Activated gamma-delta T cell treated with Interleukin-2 at 50 U/mL for 16 hours (primary cell): ENCODE measurements at places on chromosomes 7 and 10.

DNA sequence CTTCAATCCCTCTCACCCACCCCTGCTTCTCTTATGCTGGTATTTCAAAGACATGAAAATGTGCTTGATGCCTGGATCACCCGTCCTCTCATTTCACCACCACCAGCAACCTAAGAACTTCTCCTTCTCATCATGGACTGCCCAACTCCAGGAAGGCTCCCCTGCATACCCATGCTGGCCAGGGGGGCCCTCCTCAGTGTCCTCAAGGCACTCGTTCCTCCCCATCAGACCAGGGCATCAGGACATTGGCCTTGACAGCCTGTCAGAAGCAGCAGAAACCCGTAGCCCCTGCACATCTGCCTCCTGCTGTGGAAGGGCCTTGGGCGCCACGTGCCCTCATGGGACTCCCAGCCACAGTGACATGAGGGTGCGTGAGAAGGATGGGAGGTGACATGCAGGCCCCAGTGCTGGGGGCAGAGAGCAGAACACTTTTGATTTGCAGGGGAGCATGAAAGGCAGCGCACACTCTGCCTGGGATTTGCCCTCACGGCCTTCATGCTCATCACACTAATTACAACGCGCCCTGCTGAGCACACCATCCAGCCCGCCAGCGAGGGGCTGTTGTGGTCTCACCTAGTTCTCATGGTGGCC, 1.9 kb upstream of the HSPA12A start:
- no peak for DNase-seq

DNA sequence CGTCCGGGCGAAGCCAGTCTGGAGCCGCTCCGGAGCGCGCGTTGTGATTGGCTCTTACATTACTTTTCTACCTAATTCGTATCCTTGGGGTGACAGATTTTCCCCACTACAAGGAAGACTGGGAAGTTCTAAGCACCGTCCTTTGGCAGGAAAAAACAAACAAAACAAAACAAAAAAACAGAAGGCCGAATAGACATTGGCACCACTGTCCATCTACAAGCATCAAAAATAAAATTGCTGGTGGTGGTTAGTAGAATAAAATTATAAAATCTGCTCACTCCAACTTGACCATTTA, 651 bp upstream of the SKAP2 start:
- DNase-seq = no peak

GRCh38 chr10:68628576-68629127, 68.5 kb downstream of the TET1 start:
- DNase-seq = peak; percentile 14

DNA sequence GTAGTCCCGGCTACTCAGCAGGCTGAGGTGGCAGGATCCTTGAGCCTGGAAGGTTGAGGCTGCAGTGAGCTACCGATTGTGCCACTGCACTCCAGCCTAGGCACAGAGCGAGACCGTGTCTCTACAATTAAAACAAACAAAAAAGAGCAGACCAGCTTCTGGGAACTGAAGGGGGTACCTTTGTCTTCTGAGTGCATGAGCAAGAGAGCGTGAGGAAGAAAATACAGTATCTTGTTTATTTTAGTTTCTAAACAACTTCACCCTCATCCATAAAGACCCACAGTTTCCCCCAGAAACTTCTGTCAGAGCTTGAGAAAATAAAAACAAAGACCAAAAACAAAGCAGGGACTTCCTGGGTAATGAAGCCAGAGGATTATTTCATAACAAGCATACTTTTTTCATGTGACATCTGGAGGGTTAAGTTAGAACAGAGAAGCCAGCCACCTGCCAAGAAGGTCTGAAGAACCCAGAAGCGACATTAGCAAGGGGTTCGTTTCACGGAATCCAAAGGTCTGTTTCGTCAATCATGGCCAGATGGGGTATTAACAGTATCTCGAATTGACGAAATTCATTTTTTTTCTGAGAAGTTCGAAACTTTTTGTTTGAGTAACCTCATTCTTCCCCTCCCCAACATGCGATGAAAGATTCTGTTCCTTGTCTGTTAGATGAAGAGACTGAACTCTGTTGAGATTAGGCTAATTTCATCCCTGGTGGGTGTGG, 10.2 kb upstream of the IL2RA start:
- no peak for DNase-seq

- no peak for DNase-seq
These were observed 118.9 kb upstream of the NRP1 start for GRCh38 chr10:33453081-33454025.

GRCh38 chr7:2517026-2517425, 2.5 kb upstream of the LFNG start:
- DNase-seq = no peak

DNA sequence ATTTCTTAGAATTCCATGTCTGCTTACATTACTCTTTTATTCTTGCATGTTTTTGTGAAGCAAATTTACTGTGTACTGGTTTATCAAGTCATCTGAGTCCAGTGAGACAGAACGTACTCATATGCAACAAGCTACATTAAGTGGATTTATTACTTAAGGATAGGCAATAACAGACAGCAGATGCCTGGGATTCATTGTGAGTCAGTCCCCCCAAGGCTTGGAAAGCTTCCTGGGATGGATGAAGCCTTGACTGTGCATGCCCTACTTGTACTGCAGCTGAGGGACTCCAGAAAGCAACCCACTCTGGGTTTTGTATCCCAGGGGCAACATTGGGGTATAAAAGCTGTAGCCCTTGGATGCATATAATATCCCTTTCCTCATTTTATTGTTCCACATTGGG, 113.4 kb upstream of the RAB18 start:
- no peak for DNase-seq

GRCh38 chr10:19479854-19480253, 336.4 kb upstream of the PLXDC2 start:
- no peak for DNase-seq

- DNase-seq = no peak
These were observed 154.6 kb upstream of the TARP start for GRCh38 chr7:38428041-38428440.

DNA sequence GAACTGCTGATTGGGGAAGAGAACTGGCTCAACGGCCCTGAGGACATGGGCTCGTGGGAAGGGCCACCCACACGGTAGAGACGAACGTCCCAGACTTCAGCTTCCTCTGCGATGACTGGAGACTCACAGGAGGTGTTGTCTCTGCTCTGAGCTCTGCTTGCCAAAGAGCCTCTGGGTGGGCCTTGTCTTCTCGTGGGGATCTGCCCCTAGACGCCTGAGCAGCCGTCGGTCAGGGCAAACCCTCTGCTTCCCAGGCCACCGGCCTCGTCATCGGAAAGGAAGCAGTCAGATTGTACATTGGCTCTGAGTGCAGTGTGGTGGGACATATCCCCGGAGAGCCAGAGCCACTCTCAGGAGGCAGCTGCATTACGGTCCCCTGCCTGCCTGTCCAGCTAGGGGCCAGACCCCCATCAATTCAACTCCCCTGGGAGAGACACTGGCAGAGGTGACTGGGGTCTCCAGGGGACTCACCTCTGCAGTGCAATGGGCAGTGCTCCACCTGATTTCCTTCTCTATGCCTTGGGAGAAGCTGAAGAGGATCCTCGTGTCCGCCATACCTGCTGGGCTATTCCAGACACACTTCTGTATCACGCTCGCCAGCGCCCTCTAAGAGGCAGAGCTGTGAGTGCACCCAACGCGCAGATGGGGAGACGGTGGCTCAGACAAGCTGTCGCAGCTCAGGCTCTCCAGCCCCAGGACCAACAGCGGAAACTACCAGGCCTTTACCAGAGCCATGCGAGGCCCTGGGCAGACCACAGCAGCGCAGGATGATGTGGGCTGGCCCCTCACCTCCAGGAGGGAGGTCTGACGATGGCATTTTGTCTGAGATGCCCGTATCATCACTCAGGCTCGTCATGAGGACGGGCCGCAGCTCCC, 227.4 kb downstream of the TCERG1L start:
- DNase-seq = no peak

GRCh38 chr7:2143981-2144595, 88.7 kb downstream of the MAD1L1 start:
- DNase-seq = no peak

DNA sequence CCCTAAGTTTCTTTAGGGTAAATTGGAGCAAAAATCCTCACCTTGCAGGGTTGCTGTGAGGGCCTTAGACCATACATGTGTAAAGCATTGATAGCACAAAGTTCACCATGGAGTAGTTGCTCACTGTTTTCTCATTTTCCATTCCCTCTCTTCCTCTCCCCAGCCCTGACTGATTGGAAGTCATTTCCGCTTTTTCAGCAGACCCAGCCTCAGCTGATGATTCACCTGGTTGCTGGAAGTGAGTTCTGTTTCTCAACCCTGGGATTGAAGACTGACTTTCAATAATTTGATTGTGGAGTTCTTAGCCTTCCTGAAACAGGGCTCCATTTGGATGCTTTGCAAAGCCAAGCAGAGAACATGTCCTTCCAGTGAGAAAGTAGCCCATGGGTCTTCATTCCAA, 107.0 kb downstream of the PLXNA4 start:
- DNase-seq = no peak

GRCh38 chr7:70640266-70640833, 491.6 kb upstream of the GALNT17 start:
- DNase-seq = no peak

DNA sequence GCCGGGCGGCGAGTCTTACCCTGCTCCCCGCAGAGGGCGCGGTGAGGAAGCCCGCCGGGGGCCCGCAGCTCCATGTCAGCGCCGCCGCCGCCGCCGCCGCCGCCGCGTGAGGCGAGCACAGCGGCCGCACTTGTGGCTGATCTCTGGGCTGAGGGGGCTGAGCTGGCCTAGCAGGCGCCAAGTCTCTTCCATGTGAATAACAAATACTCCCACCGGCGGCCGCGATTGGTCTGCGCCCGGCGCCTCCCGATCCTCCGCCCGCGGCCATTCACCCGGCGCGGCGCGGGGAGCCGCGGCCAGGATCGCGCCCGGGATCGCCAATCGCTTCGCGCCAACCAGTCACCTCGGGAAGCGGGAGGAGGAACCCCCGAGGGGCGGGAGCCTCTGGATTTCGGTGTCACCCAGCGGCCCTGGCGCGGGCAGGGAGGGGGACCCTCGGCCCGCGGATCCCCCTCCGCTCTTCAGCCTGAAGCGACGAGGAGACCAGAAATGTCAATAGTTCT, at the start of gene GRM8:
GRM8 (minus strand) TSS at position 164 of the 503 bp plus-strand sequence.
- peak; percentile 4 for DNase-seq

- DNase-seq = no peak
These were observed 27.4 kb upstream of the GDI2 start for GRCh38 chr10:5840314-5841307.

DNA sequence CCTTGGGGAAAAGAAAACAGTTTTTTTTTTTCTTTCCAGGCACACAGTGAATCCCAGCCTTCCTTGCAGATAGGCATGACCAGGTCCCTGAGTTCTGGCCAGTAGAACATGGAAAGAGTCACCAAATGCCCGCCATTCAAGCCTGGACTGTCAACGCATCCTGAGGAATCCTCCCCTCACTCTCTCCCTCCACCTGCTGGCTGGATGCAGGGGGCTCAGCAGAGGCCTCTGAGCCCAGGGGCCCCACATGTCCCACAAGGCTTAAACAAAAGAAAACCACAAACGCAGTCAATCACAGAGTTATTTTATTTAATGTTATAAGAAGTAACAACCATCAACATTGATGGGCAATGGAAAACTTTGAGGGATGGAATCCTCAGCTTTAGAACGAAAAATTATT, 93.1 kb downstream of the JCAD start:
- no peak for DNase-seq

DNA sequence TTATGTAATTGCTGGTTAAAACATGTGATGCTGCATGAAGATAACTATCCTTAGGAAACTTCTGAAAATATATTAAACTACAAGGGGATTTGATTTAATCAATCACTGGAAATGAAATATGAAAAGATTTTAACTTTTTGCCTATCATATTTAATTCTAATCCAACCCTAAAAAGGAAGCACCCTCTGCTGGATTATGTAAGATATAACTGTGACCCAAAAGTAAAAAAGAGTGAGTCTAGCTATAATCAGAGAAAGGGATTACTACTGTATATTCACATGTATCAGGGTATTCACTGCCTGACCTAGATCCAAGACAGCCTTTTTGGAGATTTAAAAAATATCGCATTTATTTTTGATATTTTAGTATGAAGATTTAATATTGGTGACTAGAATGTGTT, 295.5 kb downstream of the MDFIC start:
- DNase-seq = no peak

DNA sequence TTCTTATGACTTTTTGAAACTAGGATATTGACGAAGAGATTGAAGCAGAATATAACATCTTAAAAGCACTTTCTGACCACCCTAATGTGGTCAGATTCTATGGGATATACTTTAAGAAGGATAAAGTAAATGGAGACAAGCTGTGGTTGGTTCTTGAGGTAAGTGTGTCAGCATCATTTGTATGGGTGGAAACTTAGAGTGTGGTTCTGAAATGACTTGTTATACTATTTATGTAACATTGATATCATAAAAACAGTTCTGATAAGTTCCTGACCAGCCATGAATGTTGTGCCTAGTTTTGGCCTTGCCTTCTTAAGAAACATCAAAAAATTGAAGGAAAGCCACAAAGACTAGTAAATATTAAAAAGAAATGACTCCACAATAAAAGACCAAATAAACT, 20.8 kb downstream of the MYO3A start:
- DNase-seq = no peak

- no peak for DNase-seq
These were observed 12.3 kb upstream of the CTBP2 start for GRCh38 chr10:125172694-125173093.

DNA sequence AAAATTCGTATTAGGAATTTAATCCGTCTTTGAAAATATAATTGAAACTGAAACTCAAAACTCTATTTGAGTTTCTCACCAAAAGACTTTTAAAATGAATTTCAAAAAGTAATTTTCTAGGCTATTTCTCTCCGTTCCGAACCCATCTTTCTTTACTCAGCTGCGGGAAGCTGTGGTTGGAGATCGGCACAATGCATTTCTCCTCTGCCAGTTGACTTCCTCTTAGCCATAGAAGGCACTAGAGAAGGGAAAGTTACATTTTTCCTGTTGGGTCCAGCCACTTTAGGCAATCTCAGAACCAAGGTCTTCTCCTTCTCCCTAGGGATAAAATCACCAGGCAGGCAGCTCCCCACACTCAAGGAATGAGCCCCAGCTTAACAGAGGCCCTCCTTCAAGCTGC, 133.6 kb upstream of the COL1A2 start:
- DNase-seq = no peak

DNA sequence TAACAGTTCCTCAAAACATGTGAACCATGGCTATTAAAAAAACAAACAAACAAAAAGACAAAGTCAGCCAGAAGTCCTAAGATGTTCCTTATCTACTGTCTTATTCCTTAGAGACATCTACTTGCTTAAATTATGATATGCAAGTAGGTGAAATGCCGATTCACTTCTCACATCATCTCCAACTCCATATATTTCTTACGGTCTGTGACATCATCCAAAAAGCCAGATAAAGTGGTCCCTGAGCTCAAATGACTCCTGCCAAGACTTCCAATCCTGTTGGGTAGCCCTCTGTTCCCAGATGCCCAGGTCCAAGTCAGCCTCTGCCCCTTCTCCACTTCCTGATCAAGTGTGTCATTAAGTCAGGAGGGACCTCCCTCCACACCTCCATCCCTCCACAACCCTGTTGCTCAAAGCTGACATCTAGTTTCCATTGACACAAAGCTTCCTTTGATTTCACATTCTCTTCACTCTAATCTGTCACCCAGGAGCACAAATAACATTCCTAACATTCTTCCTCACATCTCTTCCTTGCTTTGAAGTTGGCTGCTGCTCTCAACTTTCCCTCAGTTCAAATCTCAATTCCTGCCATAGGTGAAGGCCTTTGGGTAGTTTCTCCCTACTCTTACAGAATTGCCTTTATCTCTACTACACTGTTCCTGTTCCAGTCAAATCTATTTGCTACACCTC, 56.1 kb upstream of the PDLIM1 start:
- DNase-seq = no peak

- DNase-seq = no peak
These were observed 435.3 kb upstream of the IGFBP3 start for GRCh38 chr7:46356371-46356770.
